DND-41 (cell line): ENCODE measurements at places on chromosomes 11 and 22.

DNA sequence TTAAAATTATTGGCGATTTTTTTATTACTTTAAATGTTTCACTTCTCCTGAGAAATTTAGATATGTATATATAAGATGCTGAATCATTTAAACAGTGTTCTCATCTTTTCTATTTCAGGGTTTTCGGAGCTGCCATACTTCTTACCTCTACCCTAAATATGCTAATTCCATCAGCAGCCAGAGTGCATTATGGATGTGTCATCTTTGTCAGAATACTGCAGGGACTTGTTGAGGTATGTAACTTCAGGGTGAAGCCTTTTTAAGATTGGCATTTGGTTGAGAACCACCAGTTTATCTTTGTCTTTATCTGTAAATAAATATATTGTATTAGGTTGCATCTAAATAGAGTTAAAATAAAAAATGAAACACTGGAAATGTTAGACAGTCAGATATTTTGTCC, 21.1 kb downstream of the SLC17A6 start:
- DNase-seq: no peak

DNA sequence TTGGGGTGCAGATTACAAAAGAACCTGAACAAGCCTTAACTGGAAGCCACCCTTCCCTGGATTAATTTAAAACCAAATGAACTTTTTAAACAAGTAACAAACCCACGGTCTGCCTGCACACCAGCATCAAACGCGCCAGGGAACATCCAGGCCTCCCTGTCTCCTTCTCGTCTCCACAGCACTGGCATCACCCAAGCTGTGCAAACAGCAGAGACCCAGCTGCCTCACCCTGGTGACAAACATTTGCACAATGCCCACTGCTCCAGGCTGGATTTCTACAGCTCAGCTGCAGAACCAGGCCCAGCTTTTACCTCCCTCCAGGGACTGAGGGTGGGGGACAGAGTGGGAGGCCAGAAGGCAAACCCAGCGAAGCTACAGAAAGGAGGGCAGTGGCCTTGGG, 7.0 kb downstream of the RPL3 start:
- DNase-seq: no peak

GRCh38 chr22:29484642-29485041, 4.6 kb downstream of the NEFH start:
- no peak for DNase-seq

DNA sequence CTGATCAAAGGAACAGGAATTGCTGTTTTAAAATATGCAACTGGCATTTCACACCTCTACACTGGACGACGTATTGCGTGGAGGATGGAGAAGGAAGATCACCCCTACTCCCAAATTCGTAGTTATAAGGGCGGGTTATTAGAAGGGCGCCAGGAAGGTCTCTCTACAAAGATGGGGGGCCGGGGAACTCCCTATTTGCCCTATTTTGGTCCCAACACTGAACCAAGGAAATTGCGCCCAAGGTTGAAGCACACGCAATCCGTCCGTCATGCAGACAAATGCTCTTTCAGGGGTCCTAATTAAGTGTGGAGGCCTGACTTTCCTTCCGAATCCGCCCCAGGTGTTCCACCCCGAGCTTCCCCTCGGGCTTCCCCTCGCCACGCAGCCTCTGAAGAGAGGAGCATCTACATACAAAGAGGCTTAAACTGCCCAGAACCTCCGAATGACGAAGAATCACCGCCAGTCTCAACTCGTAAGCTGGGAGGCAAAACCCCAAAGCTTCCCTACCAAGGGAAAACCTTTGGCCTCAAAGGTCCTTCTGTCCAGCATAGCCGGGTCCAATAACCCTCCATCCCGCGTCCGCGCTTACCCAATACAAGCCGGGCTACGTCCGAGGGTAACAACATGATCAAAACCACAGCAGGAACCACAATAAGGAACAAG, 396 bp downstream of the NPAT start:
- DNase-seq: peak; percentile 44

DNA sequence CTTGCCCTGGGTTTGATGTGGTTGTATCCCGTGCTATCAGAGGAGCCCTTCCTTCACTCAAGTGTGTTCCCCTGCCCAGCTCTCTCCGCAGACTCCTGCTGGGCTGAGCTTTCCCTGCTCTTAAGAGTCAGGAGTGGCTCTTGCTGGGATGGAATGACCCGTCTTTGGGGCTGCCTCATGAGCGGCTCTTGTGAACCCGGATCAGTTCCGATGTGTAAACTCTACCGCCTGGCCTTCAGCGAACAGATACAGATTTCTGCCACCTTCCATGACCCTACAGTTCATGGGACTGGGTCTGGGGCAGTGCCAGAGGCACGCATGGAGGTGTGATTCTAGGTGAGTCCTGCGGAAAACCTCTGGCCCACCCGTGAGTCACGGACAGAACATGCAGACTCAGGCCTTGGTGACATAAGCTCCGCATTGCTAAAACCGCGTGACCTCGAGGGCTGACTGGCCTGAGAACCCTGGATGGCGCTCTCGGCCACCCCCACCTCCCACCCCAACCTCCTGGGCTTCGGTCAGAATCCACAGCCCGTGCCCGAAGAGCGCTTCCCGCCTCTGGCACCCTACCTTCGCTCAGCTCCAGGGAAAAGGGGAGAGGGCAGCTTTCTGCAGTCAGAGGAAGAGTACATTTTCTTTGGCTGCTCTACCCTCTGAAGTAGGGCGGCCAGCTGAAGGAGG, 1.3 kb upstream of the ZBTB16 start:
- DNase-seq: no peak

- DNase-seq: no peak
Observed at GRCh38 chr22:39967103-39967829, 7.1 kb downstream of the TMA7B start.
